ENCODE measurements at places on chromosomes 6 and 20. TPM values are rescaled to one million over a fixed set of nuclear protein-coding genes. Genes with fewer than 3 reads are reported as not detected.

Gene ZNF341
- 2.0 TPM for total RNA-seq

Gene WASF1
- 34.9 TPM for total RNA-seq

Gene FOXQ1
- not detected for total RNA-seq

Gene PRSS35
- total RNA-seq = not detected

Gene CST7
- 3.5 TPM for total RNA-seq

Gene DUSP22
- 73.8 TPM for total RNA-seq

DNA sequence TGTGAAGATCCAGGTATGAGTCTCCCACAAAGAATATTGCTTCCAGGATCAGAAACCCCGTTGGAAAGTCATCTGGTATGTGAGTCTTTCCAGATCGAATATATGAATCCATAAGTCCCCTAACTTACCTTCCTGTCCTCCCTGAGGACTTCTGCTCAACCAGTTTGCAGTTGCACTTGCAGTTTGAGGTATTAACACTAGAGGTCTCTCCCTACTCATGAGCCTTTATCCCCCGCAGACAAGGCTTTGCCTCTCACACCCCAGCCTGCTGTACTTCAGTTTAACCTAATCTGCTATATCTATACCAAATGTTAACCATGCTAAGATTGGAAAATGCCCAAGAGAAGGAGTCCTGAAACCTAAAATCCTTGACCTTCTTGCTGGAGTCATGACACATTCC lies 135.3 kb upstream of the DEFB112 start:
- no peak overlapping the region for H3K27ac ChIP-seq
- H3K4me1 ChIP-seq = no peaks in the 10 kb centered on the region
- no peaks in the 10 kb centered on the region for H3K36me3 ChIP-seq
- H3K4me3 ChIP-seq = no peak overlapping the region
- DNase-seq = no peak

DNA sequence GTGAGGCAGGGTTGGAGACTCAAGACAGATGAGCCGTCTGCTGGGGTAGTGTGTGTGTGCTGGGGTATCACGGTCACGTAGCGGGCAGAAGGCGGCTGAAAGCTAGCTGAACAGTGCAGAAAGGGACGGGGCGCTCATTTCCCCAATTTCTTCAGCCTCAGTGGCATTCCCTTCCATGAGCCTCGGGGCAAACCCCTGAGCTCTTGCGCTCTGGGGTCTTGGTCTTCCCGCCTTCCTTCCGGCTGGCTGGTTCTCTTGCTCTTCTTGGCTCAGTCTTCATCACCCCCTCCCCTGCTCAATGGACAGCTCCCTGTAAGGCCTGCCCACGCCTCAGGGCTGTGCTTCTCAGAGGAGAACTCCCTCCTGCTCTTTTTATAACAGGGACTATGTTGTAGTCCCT lies 15.5 kb upstream of the TMEM181 start:
- H3K27ac ChIP-seq = no peak overlapping the region
- no peaks in the 10 kb centered on the region for H3K27me3 ChIP-seq
- no peak for DNase-seq
- no peaks in the 10 kb centered on the region for H3K36me3 ChIP-seq

- no peaks in the 10 kb centered on the region for H3K36me3 ChIP-seq
- peak overlapping the region; percentile 83 for H3K4me3 ChIP-seq
- peaks cover 19% of the 10 kb centered on the region for H3K4me1 ChIP-seq
- DNase-seq = no peak
Observed at GRCh38 chr6:31702405-31702818, 712 bp downstream of the ABHD16A start.

GRCh38 chr6:46130666-46131065 lies 877 bp downstream of the ENPP4 start:
- H3K36me3 ChIP-seq = no peaks in the 10 kb centered on the region
- peaks cover 15% of the 10 kb centered on the region for H3K4me1 ChIP-seq
- H3K27me3 ChIP-seq = no peaks in the 10 kb centered on the region
- DNase-seq = no peak
- H3K4me3 ChIP-seq = peak overlapping the region; percentile 75

GRCh38 chr6:146339716-146340115 lies 203.9 kb upstream of the RAB32 start:
- no peak overlapping the region for H3K4me3 ChIP-seq
- peaks cover 10% of the 10 kb centered on the region for H3K4me1 ChIP-seq
- H3K36me3 ChIP-seq = no peaks in the 10 kb centered on the region
- DNase-seq = no peak
- H3K27ac ChIP-seq = no peak overlapping the region

DNA sequence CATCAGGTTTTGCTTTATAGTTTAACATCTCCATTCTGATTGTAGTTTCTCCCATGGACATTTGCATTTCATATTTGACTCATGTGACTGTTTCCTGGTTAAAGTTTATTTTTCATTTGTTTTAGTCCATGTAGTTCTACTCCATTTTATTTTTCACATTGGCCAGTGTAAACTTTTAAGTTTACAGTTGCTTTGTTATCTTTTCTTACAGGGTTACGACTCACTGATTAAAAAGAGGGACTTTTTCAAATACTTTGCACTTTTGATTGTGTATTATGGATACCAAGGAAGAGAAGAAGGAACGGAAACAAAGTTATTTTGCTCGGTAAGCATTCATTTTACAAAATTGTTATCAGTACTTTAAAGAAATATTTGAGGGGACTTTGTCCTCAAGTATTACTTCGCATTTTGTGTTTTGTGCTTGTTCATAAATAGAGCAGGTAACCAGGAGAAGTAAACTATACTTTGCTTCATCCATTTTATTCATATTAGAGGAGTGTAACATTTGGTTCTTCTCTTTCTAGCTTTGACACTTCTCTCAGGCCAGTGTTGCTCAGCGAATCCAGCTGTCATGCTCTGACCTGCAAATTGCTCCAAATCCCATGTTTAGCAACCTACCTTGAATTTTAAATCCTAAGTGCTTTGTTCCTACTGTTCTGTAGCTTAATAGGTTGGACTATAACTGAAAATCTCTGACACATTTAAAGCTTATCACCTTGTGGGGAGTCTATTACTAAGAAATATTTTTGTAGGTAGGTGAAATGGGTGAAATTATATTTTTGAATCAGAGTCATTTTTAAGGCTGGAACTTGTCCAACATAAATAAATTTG lies 24.5 kb downstream of the NCOA7 start:
- H3K4me1 ChIP-seq = peaks cover 24% of the 10 kb centered on the region
- H3K4me3 ChIP-seq = no peak overlapping the region
- DNase-seq = no peak
- H3K27me3 ChIP-seq = no peaks in the 10 kb centered on the region

- no peaks in the 10 kb centered on the region for H3K36me3 ChIP-seq
- DNase-seq = no peak
- peak overlapping the region; percentile 25 for H3K27ac ChIP-seq
- H3K27me3 ChIP-seq = no peaks in the 10 kb centered on the region
Observed at GRCh38 chr6:30844118-30844535, 40.2 kb upstream of the DDR1 start.

- H3K36me3 ChIP-seq = no peaks in the 10 kb centered on the region
- no peaks in the 10 kb centered on the region for H3K4me1 ChIP-seq
Observed at GRCh38 chr6:14897831-14898230, 348.0 kb upstream of the JARID2 start.

DNA sequence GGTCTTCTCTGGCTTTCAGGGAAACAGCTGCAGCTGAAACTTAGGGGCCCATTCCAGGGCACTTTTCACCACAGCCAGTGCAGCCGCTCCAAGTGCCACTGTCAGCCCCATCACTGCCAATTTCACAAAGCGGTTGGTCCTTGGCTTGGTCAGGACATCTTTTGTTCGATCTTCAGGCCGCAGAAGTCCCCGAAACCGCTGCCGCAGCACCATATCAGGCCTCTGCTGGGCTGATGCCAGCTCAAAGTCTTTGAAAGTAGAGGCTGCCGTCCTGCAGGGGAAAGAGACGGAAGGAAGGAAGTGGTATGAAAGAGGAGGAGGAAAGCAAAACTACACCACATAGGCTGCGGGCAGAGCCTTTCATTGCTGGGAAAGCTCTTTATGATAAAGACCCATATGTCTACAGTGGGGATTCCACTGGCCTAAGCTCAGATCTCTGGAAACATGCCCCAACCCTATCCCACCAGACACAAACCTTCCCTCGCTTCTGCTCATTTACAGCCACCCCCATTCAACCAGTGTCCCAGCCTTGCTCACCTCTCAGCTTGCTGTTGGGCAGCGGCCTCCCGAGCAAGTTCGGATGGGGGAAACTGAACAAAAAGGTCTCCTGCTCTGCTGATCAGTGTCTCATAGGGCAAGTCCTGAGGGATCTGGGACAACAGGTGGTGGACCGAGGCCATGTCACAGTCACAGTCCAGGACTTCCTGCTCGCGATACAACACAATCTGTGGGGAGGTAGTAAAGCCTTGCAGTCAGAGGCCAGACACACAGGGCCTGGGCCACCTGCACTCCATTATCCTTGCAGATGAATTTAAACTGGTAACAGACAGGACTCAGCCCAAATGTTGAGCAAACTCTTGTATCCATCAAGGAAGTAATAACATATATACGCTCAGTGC lies 23.5 kb downstream of the TBC1D20 start:
- H3K36me3 ChIP-seq = peaks cover 65% of the 10 kb centered on the region
- no peaks in the 10 kb centered on the region for H3K4me1 ChIP-seq
- no peak overlapping the region for H3K27ac ChIP-seq
- H3K4me3 ChIP-seq = no peak overlapping the region
- H3K27me3 ChIP-seq = no peaks in the 10 kb centered on the region

GRCh38 chr6:44041461-44042260 lies 85.6 kb downstream of the MRPL14 start:
- DNase-seq = peak; percentile 77
- H3K4me3 ChIP-seq = no peak overlapping the region
- H3K4me1 ChIP-seq = peaks cover 56% of the 10 kb centered on the region
- H3K27ac ChIP-seq = peak overlapping the region; percentile 85
- H3K36me3 ChIP-seq = no peaks in the 10 kb centered on the region

DNA sequence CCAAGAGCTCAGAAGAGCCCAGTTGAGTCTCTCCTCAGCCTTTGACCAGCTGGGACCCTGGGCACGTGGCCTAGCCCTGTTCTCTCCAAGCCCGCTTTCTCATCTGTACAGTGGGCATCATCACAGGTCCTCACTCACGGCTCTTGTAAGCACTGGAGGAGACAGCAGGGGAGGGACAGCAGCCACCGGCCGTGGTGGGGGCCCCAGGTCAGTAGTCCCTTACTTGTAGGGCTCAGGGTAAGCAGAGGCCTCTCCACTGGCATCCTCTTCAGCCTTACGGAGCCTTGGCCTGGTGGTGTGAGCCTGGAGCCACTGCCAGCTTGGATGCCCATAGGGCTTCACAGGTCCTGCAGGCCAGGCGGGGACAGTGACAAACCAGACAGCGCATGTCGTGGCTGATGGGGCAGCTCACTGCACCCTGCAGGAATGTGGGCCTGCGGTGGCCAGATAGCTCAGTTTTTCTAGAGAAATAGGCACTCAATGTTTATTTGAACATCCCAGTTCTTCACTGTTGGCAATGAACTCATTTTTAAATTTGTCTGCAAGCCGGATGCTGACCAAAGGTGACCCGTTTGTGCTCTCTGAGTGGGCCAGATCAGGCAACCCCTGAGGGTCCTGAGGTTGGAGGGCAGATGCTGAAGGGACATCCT lies 65.1 kb downstream of the ADNP start:
- no peak overlapping the region for H3K4me3 ChIP-seq
- no peaks in the 10 kb centered on the region for H3K27me3 ChIP-seq
- no peaks in the 10 kb centered on the region for H3K4me1 ChIP-seq
- no peak for DNase-seq

GRCh38 chr20:12252793-12253192 lies 335.1 kb downstream of the BTBD3 start:
- no peak overlapping the region for H3K4me3 ChIP-seq
- DNase-seq = no peak

DNA sequence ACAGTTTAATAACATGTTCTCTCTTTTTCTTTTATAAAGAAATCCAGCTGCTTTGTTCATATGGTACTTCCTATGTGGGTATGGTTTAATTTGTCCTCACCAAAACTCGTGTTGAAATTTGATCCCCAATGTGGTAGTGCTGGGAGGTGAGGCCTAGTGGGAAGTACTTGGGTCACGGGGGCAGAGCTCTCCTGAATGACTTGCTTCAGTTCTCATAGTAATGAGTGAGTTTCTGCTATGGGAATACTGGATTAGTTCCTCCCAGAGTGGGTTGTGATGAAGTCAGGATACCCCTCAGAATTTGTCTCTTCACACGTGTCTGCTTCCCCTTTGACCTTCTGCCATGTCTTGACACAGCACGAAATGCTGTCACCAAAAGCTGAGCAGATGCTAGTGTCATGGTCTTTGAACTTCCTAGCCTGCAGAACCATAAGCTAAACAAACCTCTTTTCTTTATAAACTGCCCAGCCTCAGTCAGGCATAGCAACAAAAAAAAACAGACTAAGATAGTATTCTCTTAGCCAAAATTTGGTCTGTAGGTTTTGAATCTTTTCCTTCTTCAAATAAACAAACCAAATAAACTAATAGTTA lies 87.8 kb upstream of the HS3ST5 start:
- H3K4me3 ChIP-seq = no peak overlapping the region
- no peak for DNase-seq
- H3K27me3 ChIP-seq = no peaks in the 10 kb centered on the region
- H3K27ac ChIP-seq = no peak overlapping the region
- H3K4me1 ChIP-seq = no peaks in the 10 kb centered on the region

- peaks cover 3% of the 10 kb centered on the region for H3K27me3 ChIP-seq
- H3K4me3 ChIP-seq = no peak overlapping the region
- no peak overlapping the region for H3K27ac ChIP-seq
- no peaks in the 10 kb centered on the region for H3K36me3 ChIP-seq
- DNase-seq = no peak
- H3K4me1 ChIP-seq = peaks cover 8% of the 10 kb centered on the region
Observed at GRCh38 chr20:49603209-49603627, 35.3 kb upstream of the PTGIS start.

DNA sequence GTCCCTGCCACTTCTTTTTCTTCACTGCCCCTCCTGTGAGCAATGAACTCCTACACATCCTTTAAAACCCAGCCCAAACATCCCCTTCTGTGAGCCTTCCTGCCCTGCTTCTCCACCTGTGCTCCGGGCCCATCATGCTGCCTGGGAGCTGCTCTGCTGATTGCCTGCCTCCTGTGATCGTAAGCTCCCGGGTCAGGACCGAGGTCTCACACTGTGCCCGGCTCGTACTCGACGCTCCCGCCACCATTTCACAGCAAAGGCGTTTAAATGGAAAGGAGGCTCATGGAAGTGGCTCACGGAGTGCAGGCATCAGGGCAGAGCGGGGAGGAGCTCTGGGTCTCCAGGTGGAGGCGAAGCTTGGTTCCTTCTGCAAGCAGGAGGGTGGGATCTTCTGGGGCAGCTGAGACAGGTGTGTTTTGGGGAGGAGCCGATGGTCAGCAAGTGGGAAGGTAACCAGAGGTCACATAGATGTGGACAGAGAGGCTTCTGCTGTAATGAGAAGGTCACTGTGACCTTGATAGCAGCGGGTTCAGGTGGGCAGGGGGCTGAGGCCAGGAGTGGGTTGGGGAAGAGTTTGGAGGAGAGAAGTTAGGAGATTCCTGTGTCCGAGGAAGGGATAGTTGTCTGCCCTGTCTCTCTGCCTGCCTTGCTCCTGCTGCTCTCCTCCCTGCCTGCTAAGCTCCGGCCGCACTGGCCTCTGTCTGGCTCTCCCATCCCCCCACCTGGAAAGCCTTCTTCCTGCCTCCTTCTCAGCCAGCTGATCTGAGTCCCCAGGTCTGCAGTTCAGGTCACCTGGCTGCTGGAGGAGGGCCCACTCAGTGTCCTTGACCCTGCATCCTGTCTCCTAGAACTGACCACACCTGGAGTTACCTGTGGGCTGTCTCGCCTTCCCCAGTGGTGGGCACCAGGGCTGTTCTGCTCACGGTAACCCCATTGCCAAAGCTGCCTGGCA lies 52.7 kb upstream of the FRMD1 start:
- H3K27ac ChIP-seq = no peak overlapping the region
- H3K4me3 ChIP-seq = no peak overlapping the region
- H3K36me3 ChIP-seq = no peaks in the 10 kb centered on the region
- peaks cover 11% of the 10 kb centered on the region for H3K4me1 ChIP-seq
- H3K27me3 ChIP-seq = no peaks in the 10 kb centered on the region
